ENCODE measurements at places on chromosomes 2 and 18.

GRCh38 chr2:237624565-237624964 is 2.8 kb upstream of the LRRFIP1 start:
- DNase-seq = no peak

- no peak for DNase-seq
These were observed 11.2 kb downstream of the STK25 start for GRCh38 chr2:241496904-241497877.

DNA sequence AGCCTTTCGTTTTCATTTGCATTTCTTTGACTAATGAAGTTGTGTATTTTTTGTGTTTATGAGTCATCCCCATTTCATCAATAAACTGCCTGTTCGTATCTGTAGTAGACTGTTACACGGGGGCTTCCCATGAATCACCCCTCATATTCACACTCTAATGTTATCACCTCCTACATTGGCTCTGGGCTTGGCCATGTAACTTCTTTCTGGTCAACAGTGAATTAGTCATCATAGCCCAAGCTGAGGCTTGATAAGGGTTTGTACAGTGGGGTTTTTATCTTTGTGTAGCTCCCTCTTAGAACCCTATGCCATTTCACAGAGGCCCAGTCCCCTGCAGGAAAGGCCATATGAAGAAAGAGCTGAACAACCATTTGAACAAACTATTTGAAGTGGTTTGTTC is 151.0 kb downstream of the CCBE1 start:
- no peak for DNase-seq

- no peak for DNase-seq
These were observed 635 bp downstream of the SETBP1 start for GRCh38 chr18:44681076-44681970.

DNA sequence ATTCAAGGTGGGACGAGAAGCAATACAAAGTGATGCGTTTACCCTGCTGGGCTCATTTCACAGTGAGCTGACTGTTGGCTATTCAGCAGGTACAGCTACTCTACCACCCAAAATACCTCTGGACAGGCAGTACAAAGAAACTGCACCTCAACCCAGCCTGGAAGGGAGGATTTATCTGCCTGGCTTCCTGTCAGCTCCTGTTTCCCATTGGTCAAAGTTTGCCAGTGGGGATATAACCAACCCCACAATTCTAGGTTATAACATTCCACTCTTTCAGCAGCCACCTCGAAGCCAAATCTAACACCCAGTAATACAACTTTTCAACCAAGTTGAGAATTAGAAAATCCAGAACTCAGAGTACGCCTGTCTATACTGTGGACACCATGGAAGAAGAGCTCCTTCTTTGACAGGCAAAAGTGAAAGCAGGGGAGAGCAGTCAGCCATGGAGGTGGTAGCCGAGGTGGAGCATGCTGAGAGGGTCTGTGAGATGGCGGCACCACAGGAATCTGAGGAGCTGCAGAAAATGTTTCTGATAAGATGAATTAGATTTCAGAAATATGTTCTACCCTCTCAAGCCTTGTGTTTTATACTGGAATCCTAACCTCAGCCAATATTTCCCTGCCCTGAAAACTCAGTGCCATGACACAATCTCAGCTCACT is 10.8 kb downstream of the DUSP19 start:
- no peak for DNase-seq

DNA sequence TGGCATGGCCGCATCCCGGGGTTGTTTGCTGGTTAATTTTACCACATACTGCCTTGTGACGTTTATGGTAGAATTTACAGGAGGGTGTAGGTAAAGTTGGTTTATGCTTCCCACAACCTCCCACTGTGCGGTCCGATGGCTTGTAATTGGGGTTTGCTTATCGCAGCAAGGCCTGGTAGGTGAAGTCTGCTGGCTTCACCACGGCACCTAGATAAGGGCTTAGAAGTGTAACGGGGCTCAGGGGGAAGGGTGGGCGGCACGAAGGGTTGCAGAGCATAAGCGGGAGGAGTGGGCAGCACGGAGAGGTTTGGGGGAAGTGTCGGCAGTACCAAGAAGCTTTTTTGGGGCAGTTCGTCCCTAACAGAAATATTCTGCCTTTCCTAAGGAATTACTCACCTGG is 39.0 kb upstream of the TMEM131 start:
- no peak for DNase-seq

DNA sequence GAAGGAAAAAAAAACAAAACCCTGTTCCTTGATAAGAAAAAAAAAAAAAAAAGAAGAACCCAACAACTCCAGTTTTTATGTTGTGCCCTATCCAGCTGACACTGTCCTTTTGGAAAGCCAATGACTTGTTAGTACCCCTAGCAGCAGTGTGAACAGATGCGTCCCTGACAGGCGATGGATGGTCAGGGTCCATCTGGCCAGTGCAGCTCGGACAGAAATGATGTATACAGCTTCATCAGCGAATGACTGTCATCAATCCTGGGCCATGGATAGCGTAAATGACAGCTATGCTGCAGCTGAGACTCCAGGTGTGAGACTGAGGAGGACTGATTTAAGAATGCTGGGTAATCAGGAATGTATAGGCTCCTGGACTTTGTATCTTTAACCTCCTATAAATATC is 318.8 kb upstream of the FIGN start:
- DNase-seq = no peak

DNA sequence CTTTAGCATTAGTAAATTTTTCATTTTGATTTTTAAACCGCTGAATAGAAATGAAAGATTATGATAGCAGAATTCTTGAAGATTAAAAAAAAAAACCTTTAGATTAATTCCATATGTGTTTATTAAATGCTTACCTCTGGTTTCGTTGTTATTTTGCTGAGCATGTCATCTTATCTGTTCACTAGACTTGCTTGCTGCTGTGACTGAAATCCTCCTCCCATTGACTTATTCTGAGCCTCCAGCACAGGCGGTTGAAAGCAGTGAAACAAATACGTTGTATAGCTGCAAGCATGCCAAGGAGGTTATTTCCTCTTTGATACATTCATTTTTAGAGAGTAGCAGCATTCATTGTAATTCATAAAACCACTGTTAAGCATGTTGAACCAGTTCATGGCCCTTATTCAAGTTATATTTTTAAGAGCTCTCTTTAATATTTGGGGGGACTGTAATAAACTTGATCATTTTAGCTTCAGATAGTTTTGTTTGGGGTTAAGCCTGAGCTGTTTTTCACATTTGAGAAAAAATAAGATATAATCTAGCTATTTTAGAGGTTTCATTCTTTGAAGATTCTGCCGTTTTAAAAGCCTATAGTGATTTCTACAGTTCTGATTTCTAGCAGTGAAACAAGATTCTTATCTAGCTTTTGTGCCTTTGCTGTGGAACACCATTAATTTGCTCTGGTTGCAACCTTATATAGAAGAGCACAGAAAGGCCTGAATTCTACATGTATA is at the start of gene HTR2B:
Gene HTR2B, minus strand, starts transcription at position 205 of the 731 bp plus-strand sequence. CDS start 1,278 bp downstream, outside the sequence.
- DNase-seq = no peak

GRCh38 chr18:75131381-75132000 is 77.4 kb downstream of the PTGR3 start:
- DNase-seq = no peak

- DNase-seq = no peak
These were observed 83.8 kb downstream of the EDAR start for GRCh38 chr2:108905176-108905575.

DNA sequence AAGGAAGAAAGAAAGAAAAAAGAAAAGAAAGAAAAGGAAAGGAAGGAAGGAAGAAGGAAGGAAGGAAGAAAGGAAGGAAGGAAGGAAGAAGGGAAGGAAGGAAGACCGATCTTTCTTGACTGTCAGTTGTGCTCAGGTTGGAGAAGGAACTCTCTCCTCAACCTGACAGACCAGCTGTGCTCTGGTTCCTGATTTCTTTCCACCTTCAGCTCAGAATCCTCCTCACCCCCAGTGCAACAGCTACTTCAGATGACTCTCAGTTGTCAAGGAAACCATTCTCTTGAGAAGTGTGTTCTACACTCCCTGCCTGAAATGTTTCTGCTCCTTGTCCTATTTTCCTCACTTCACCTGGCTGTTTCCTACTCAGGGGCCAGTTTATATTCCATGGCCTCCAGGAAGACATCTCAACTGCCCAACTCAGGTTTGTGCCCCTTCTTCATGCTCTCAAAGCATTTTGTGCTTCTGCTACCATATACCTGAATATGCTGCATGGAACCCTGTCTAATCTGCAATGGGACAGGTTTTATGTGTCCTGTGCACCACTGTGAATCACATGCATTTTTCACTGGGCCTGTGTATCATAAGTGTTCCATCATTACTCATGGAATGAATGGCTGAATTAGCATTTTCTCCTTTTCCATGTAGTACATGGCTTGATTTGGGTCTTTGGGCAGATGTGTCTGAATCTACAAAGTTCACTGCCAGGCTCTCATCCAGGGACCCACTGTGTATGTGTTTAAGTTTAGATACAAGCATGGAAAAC is 32.8 kb upstream of the DOCK10 start:
- DNase-seq = no peak

GRCh38 chr18:55343396-55344073 is 244.5 kb downstream of the TCF4 start:
- no peak for DNase-seq

GRCh38 chr2:74843433-74843832 is 9.5 kb downstream of the HK2 start:
- no peak for DNase-seq

DNA sequence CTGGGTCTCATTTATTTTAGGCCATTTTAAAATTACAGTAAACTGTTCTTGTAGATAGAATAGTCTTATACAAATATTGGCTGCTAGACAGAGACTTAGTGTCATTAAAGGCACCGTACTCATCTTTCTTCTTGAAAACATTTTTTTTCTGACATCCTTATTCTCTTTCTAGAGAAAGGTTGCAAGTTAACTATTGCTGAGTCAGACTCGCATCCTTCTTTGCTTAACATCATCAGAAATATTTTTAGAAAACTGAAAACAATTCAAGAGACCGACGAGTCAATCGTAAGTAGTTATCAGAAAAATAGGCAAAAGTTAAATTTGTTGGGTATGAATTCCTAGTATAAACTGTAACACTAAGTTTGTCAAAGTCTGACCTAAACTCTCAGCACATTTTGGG is 72.2 kb downstream of the HNMT start:
- no peak for DNase-seq

DNA sequence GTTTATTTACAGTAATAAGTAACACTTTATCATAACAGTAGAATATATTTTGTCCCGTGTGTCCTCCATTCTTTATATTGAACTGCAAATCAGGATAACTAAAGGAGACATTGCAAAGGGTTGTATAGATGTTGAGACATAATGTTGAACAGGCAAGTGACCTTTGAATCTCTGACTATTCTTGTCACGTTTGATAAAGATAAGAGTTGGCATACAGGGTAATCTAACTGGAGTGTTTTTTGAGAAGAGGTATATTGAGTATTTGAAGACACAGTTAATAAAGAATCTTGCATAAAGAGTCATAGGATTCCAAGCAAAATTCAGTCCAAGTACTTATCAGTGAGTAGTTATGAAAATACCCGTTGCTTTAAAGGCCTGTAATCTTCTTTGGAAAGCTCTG is 21.7 kb downstream of the CCDC195 start:
- no peak for DNase-seq

DNA sequence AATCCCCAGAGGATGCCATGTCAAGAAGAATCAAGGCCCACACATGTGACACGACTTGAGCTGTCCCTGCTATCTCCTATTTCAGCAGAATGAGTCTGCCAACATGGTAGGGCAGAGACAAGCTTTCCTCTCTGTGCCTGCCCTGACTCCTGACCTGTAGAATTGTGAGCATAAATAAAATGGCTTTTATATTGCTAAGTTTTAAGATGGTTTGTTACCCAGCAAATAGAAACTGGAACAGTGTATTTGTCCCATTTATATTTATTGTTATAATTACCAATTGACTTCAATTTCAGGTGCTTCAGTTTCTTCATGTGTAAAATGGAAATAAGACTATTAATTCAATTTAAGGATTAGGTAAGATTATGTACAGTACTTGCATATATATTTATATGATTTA is 90.5 kb downstream of the ASB1 start:
- no peak for DNase-seq

- no peak for DNase-seq
These were observed 103.1 kb upstream of the SPATS2L start for GRCh38 chr2:200203381-200203827.

DNA sequence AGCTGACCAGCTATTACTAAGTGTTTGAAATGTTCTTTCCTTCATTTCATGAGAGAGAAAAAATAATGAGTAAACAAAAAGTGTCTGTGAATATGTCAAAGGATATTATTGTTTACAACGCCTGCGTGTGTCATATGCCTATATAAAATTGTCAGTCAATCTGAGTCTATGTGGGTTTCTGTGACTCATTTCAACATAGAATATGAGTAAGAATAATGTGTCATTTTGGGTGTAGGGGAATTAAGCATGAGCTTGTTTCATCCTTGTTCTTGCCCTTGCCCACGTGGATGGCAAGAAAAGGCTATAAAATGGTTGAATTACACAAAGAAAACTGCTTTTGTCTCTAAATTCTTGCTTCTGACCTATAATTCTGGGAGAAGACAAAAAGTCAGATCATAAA is 466.0 kb downstream of the PTH2R start:
- DNase-seq = no peak

GRCh38 chr2:79717364-79718007 is 204.6 kb downstream of the CTNNA2 start:
- DNase-seq = no peak

DNA sequence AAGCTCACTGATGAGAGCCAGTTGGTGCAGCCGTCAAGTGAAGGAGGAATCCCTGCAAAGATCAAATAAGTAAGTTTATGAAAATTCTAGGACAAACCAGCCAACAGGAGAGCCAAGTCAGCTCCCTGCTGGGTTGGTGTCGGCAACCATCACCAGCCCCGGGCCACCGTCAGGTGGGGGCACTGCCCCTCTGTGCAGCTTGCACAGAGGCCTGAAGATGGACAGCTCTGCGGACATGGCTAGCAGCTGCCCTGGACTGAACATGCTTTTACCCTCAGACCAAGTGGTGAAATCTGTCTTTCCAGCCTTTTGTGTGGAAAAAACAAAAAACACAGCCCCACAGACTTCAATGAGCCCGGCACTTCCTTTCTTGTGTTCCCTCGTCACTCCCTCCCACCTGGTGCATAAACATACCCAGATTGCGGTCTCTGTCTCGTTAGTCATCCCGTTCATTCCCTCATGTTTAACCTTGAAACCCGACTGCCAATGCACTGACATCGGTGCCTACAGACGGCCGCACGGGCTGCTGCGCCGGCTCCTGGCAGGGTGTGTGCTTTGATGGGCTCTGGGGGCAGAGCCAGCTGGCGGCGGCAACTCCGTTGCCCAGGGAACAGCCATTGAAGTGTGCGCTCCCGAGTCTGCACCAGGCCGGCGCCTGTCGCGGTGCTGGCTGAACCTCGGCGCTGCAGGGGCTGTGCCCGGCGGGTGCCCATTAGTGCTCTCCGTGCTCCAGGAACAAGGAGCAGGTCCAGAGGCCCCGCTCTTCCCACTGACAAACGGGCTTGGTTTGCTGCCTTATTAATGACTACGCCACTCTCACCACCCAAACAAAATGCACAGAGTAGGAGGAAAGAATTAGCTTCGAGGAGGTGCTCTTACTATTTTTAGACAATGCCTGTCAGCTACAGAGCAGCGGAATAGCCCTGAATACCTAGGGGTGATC is 95.3 kb downstream of the EIPR1 start:
- DNase-seq = no peak

GRCh38 chr2:217270485-217271121 is 410.7 kb upstream of the TNP1 start:
- DNase-seq = no peak

GRCh38 chr2:2582998-2583545 is 252.0 kb upstream of the MYT1L start:
- DNase-seq = no peak

- no peak for DNase-seq
These were observed 135.9 kb downstream of the PRPF40A start for GRCh38 chr2:152581360-152581759.
